ENCODE measurements at places on chromosomes 1 and 21.

GRCh38 chr1:244085891-244086290 is 34.8 kb downstream of the ZBTB18 start:
- no peak for DNase-seq

GRCh38 chr1:77639056-77639455 is 43.4 kb downstream of the ZZZ3 start:
- DNase-seq = no peak

DNA sequence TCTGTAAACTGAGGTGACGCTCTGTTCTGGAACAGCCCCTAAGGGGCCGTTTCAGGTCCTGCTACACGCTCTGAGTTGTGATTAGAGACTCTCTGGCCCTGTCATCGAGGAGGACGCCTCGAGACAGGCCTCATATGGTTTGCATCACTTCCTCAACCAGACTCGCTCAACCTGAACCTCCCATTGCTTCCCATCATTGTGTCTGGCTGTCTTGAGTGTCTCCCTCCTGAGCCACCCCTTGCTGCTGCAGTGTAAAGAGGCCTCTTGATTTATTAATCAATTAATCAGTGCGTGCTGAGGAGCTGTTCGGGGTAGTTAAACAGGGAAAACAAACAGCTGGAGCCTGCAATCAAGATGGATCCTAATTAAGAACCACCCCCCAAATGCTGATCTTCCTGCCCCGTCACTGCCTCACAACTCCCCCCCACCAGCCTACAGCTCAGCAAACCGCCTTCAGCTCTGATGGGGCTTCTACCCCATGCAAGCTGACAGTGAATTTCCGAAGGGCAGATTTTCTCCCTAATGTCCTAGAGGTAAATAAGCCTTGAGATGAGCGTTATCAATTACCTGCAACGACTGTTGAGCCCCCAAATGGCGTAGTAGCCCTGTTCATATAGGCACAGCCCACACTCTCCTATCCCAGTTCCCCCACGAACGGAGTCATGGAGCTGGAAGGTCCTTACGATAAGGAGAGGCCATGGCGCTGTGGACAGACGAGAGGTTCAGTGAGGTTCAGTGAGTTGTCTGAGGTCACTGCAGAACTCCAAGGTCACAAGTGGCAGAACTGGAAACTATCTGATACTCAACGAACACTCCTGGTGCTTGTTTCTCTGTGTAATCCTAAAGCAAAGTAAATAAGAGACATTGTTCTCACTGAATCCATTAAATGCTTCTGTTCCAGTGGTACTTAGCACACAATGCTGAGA is 210.6 kb downstream of the KIF26B start:
- DNase-seq = no peak

DNA sequence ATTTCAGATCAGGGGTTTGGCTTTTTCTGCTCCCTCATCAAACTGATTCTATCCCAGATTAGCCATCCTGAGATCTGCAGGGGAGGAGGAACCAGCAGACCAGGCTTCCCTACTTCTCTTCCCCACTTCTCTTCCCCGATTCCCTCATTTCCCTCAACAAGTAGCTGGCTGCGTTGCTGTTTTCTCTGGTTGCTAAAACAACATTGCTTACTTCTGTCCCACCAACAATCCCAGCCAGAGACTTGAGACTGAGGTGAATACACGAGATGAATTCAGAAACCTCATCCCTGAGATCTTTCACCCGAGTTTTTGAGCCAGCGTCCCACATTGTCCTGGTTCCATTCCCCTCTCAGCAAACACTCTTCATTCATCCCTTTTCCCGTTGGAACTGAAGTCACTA is 22.4 kb downstream of the DYRK3 start:
- no peak for DNase-seq

- no peak for DNase-seq
These were observed 12.4 kb downstream of the MX2 start for GRCh38 chr21:41374177-41374712.

DNA sequence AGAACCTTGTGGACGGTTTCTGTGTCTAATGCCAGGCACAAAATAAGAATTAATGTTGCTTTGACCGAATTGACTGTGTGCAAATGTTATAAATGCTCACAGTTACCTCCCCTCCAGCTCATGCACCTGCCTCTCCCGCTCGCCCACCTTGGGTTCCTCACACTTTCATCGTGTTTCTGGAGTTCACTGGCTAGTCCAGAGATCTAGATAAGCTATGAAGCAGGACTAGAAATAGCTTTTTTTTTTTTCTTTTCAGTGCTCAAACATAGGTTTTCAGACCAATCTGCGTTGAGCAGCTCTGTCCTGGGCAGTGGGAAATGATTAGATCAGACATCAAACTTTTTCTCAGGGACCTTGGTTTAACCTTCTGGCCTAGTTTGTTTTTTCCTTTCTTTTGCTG is 11.1 kb downstream of the TENT5C start:
- DNase-seq = no peak

DNA sequence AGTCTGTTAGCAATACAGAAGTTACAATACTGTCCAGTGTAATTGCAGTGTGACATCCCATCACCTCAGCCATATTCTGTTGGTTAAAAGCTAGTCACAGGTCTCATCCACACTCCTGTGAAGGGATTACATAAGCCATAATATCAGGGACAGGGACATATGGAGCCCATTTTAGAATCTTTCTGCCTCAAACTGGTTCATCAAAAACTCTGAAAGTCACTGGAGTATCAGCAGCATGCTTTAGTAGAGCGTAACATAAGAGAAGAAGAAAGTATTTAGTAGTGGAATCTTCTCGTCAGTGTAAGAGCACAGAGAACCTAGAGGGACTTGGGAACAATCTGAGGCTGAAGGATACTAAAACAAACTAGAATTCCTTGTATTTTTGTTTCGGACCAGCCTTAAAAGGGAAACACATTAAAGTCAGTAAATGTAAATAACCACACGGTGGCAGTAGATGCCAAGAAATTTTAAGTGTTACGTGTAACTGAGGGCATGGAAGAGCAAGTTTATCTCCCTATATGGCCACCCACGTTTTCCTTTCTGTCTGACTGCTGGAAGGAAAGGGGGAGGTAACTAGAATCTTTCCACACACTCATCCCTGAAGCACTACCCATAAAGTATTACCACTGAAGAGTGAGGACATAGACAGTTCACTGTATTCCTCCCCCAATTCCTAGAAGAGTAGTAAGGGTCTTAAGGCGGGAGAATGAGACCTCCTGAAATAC is 41.6 kb upstream of the AGL start:
- DNase-seq = peak; percentile 29

DNA sequence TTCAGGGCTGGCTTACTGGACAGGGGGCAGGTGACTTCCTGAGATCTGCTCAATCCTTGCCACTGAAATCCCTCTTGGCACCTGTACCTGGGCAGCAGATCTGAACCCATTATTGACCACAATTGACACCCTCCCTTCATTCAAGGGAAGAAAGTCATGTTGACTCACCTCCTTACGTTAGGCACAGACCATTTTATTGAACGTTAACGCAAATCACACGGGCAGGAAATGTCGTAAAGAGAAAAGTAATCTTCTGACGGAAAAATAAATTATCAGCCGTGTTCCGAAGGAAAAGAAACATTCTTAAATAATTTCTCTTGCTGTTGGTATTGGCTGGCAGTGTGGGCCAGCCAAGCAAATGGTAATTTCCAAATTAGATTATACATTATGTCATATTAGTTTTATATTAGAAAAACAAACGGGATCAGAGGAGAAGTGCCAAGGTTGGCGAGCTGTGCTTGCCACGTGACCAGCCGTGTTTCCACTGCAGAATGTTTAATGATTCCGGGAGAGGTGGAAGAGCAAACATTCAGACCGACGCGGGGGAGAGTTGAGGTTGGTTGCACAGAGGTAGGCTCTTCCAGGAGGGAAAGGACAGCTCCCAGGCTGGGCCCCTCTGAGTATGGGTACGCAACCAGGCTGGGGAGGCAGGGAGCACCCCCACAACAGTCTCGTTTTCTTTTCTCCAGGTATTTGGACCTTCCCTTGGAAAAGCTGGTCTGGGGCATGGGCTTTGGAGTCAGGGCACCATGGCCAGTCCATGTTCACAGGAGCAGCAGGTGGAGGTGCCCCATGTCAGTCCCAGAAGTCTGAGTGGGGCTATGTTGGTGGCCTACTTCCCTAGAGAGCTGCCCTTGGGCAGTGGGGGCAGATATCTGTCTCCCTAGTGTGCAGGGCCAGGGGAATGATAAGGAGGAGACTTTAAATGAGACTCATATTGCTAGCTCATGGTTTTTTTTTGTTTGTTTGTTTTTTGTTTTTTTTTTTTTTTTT is 121.1 kb downstream of the FOXD2 start:
- DNase-seq = no peak

DNA sequence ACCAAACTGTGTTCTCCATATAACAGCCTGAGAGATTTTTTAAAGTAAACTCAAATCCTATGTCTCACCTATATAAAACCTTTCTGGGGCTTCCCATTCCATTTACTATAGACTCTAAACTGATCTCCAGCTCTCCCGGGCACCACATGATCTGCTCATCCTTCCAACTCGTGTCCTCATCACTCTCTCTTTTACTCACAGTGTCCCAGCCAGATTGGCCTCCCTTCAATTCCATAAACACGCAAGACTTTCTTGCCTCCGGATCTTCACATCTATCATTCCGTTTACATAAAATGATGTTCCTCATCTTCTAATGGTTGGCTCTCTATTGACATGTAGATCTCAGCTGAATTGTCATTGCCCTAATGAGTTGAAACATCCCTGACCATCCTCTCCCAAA is 59.4 kb downstream of the ZNF697 start:
- no peak for DNase-seq

DNA sequence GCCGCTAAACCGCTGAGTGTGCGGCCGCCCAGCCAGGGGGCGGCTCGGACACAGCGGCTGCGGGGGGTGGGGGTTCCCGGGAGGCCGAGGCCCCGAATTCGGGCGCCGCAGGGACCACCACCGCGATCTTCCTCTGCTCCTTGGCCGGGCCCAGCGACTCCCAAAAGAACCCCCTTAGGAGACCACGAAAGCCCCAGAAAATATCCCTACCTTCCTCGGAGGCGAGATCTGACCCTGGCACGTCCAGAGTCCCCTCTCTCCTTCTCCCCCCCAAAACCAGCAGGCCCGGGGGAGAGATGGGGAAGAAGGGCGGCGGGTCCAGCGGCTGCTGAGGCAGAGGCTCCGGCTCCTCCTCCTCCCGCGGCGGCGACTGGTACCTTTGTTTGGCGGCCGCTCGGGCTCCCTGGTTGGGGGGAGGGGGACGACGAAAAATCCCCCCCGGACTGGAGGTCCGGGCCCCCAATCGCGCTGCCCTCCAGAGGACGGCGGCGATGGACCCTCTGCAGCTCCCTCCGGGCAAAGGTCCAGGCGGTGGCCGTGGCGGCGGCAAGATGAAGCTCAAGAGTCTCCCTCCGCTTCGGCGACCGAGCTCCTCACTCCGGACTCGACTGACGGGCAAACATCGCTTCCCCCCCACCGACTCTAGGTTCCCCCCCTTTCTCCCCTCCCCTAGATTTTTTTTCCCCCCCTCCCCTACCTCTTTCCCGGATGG is at the start of gene ARID4B:
Gene ARID4B, minus strand, starts transcription at position 621 of the 712 bp plus-strand sequence. CDS start 1,260 bp downstream, outside the sequence.
- DNase-seq = no peak

GRCh38 chr21:28207436-28208173 is 785.1 kb downstream of the LTN1 start:
- no peak for DNase-seq

GRCh38 chr21:39020751-39021477 is 162.3 kb downstream of the PSMG1 start:
- DNase-seq = no peak

- DNase-seq = no peak
These were observed 60.4 kb upstream of the PSEN2 start for GRCh38 chr1:226809785-226810571.

GRCh38 chr1:211902624-211903291 is 72.2 kb upstream of the LPGAT1 start:
- no peak for DNase-seq

DNA sequence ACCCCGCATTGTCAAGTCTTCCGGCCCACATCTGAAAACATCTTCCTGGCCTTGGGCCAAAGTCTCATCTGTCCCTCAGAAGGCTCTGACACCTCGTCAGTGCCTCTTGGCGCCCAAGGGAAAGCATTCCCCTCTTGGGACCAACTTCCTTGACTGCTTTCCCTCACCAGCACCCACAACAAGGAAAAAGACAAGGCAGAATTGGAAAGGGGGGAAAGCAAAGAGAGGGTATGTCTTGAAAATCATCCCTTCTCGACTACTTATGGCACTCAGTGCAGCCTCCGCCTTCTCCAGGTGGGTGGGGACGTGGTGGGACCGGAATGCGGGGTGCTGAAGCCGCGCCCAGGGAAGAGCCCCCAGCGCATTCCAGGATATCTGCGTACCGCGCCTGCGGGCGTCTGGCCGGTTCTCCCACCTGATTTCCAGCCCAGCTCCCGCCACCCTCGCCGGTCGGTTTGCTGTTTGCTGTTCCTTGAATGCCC is 554 bp upstream of the SLC39A1 start:
- DNase-seq = no peak

DNA sequence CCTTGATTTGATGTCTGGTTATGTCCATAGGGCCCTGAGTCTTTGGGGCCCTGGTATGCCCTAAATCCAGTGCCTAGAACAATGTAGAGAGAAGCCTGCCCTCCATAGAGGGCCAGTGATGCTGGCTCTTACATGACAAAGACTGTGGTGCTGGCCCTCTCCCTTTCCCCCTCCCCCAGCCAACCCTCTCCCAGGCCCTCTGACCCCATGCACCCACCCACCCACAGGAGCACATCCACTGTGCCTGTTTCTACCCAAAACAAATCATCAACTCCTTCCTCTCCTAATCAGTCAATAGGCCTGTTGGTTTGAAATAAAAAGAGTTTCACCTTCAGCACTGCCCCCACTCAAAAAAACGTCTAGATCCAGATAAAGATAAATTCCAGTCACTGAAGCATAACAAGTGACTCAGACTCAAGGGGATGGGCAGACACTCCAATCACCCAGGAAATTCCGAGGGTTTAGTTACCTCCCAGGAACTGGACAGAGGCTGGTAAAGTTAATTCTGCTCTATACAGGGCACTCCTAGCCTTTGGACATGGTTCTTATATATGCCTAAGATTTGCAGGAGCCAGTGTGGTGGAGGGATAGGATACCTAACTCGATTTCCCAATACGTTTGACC is 144.8 kb upstream of the VANGL1 start:
- no peak for DNase-seq

DNA sequence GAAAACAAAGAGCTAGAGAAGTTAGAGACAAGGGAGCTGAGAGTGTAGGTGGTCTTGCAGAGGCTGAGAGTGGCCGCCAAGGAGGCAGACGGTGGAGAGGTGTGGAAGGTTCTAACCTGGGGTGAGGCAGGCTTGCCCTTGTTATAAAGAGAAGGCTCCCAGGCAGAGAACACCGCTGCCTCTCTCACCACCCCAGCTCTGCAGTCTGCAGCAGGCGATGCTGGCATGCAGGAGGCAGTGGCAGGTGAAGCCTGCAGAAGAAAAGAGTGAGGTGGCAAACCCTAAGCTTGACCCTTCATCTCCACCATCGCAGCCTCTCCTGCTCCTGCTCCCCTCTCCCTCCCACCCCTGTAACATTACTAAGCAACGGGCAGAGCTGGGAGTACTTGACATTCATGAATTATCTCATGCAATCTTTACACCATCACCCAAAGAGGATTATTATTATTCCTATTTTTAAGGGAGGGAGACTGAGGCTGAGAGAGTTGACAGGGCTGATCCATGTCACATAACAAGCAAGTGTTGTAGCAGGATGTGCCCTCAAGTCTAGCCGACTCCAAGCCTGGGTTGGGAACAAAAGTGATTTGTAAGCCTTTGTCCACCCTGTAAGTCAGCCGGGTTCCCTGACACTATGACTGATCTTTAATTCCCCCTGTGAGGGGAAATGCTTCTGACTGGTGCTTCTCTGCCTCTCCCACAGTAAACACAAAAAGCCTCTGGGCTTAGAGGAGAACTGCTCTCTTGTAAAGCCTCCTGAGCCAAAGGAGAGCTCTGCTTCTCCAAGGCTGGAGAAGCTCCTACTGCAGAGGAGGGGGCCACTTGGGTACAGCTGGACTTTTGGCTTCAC is 36.1 kb downstream of the KANK4 start:
- DNase-seq = no peak
